ENCODE measurements at places on chromosomes 7 and 10. TPM values are rescaled to one million over a fixed set of nuclear protein-coding genes. Genes with fewer than 3 reads are reported as not detected.

The FAM25C gene
- polyA plus RNA-seq = not detected

The NEUROD6 gene
- not detected for polyA plus RNA-seq

The LHFPL3 gene
- polyA plus RNA-seq = not detected

The PHYHIPL gene
- 19.2 TPM for polyA plus RNA-seq

The GARIN1A gene
- 1.3 TPM for polyA plus RNA-seq

The ITPRID1 gene
- not detected for polyA plus RNA-seq

The INA gene
- not detected for polyA plus RNA-seq

The CUEDC2 gene
- polyA plus RNA-seq = 117 TPM

The C10orf67 gene
- polyA plus RNA-seq = 1.1 TPM

The HYCC1 gene
- polyA plus RNA-seq = 2.2 TPM

The ADRB1 gene
- 1.4 TPM for polyA plus RNA-seq

The EGFR gene
- 5.9 TPM for polyA plus RNA-seq

The ANKRD2 gene
- 10.0 TPM for polyA plus RNA-seq

The GHRHR gene
- 0.75 TPM for polyA plus RNA-seq

The PAX4 gene
- not detected for polyA plus RNA-seq

The PDZD7 gene
- polyA plus RNA-seq = 1.9 TPM

The CTBP2 gene
- polyA plus RNA-seq = 33.1 TPM

DNA sequence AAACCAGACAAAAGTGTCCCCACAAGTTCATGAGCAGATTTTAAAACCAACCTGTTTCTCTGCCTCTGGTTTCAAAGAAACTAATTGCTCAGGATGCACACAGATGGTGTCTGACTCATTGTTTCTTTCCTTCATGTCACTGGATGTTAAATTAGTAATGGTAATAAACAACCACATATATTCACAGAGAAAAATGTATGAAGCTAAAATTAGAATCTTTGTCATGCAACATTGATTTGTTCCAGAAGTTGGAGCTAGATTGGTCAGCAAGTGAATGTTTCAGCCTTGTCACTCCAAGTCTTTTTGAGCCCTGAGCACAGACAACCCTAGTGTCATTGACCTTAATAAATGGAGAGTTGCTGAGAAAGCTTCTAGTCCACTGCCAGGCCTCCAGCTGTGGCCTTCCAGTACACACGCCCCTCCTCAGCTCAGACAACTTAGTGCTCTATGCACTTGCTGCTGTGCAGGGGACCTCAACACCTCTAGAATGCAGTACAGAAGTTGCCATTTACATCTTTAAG, 175.9 kb downstream of the CCDC71L start:
- DNase-seq = no peak

- no peak for DNase-seq
Observed at GRCh38 chr7:15560968-15561367, 847 bp downstream of the AGMO start.

DNA sequence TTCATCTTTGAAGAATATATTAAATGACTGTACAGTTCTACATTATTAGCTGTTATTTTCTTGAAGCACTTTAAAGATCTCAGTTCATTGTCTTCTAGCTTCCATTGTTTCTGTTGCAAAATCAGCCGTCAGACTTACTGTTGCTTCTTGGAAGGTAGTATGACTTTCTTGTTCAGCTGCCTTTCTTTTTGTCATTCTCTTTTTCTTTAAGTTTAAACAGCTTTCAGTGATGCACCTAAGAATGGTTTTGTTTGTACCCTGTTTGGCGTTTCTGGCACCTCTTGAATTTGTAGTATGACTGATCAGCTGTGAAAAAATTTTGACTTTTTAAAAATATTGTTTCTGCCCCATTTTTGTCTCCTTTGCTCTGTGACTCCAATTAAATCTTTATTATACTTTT, 9.3 kb downstream of the MKLN1 start:
- DNase-seq = no peak

DNA sequence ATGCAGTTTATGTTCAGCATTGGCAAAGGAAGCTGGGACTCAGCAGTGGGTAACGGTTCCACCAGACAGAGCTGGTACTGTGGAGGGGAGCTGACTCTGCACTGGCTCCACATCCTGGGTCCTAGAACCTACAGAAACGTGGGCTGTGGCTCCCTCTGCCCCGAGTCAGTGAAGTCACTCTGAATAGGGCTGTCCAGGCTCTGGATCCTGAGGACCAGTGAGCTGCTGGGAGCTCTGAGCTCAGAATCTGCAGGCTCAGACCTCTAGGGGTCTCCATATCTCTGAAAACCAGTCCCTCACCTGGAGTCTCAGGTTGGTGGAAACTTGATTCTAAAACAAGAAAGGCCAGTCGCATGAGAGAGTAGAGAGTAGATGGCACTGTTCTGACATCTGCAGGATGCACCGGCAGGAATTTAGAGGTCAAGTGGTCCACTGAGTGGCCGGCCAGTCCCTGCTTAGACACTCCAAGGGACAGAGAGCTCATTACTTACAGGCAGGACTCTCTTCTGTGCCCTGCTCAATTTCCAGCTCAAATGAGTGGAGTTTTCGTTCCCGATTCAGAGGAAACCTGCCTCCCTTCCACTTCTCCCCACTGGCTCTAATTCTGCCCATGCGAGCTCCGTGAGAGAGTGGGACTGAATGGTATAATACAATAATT, 18.6 kb downstream of the NPFFR1 start:
- peak; percentile 49 for DNase-seq

DNA sequence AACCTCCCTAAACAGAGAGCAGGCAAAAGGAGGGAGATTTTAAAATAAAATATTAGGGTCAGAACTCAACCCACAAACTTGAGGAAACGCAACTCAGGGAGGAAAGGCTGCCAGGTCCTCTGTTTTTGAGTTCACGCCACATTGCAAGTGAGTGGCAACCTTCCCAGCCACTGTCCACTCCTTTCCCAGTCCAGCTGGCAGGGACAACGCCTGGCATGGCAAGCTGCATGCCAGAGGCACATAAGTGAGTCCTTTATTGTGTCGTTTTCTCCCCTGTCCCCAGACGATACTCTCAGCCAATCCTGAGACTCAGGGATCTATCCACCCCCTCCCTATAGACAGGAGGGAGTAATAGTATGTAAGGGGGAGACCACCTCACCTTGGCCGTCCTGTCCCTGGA, 22.4 kb downstream of the FBXW4 start:
- no peak for DNase-seq

GRCh38 chr10:73494877-73495225, 973 bp downstream of the PPP3CB start:
- DNase-seq = no peak

DNA sequence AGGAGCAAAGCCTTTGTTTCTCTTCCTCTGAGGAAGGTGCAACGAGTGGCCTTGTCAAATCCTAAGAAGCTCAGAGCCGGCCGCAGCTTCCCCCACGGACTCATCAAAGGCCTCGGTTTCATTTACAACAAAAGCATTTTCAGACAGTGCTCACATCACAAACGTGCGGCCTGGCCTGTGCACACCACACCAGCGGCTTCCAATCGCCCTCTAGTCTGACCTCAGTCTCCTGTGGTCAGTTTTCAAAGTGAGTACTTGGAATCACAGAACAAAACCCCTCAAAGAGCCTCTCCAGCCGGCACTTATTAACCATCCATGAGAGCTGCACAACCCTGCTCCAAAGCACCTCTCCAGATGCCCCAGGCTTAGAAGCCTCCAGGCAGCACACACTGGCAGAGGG, 3.3 kb downstream of the RADIL start:
- no peak for DNase-seq

- DNase-seq = no peak
Observed at GRCh38 chr7:88224601-88225275, 4.9 kb upstream of the SRI start.

GRCh38 chr10:89566095-89566950, 30.9 kb upstream of the SLC16A12 start:
- DNase-seq = no peak

- no peak for DNase-seq
Observed at GRCh38 chr7:128792471-128793180, 858 bp downstream of the CCDC136 start.

DNA sequence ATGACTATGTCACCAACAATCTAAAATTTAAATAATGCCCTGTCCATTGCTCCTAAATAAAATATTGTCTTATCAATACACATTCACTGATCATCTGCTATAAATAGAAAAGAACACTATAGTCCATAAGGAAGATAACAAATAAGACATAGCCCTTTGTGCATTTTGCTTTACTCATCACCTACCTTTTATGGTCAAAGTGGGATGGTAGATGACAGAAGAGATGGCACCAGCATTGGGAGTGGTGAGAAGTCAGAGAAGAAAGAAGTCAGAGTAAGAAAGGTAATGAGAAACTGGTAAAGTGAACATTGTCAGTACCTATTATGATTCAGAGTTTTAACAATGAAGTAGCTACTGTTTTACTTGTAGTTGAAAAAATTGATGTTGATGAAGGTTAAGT, 31.1 kb downstream of the SEMA3E start:
- DNase-seq = no peak

DNA sequence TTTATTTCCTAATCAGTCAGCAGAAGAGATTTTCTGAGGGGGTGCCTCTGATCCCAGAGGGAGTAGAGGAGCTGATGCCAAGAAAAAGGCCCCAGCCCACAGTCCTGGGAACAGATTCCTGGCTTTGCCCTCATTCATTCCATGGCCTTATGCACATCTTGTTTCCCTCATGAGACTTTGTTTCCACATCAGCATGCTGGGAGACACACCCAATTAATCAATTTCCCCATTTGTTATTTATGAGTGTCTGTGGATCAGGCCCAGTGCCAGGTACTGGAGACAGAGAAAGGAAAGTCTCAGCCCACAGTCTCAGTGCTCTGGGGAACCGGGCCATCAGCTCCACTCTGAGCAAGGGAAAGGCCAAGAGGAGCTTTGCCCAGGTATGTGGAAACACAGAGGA, 496.2 kb upstream of the ZMIZ1 start:
- no peak for DNase-seq

GRCh38 chr7:127252778-127253280, at the start of gene GRM8:
Gene GRM8, minus strand, starts transcription at chr7:127252941.
- DNase-seq = peak; percentile 75

GRCh38 chr7:44108768-44109750, 4.9 kb downstream of the AEBP1 start:
- DNase-seq = no peak

DNA sequence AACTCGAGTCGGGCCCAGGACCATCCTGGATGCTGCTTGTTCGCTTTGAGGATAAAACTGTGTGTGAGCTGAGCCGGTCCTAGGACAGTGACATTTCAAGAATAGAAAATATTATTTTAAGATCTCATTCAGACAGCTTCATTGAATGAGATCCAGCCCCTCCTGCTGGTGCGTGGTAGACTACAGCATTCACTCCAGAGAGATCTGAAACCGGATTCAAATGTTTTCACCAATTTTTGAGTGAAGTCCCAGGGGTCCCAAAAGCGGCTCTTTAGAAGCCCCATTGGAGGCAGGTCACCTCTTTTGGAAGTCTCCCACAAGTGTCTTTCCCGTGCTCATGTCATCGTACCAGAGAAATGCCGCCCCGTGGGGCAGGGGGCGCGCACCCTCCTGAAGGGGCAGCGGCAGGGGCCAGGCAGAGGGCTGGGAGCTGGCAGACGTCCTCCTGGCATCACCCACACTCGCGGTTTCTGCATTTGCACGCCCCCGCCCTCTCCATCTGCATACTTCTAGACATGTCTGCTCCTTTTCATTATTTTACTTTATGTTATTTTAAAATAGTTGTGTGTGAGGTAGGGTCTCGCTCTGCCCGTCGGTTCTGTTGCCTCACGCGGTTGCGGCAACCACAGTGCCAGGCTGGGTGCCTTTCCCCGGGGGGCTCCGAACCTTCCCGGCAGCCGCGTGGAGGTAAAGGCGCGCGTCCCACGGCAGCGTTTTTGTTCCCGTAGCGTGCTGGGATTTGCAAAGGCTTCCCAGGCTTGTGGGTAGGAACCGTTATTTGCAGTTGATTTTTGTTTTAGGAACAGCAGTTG, 52.3 kb upstream of the DPYSL4 start:
- DNase-seq = peak; percentile 43

- DNase-seq = no peak
Observed at GRCh38 chr10:47261556-47261955, 38.4 kb upstream of the GDF10 start.

GRCh38 chr10:19877466-19878255, 61.4 kb downstream of the PLXDC2 start:
- DNase-seq = no peak

DNA sequence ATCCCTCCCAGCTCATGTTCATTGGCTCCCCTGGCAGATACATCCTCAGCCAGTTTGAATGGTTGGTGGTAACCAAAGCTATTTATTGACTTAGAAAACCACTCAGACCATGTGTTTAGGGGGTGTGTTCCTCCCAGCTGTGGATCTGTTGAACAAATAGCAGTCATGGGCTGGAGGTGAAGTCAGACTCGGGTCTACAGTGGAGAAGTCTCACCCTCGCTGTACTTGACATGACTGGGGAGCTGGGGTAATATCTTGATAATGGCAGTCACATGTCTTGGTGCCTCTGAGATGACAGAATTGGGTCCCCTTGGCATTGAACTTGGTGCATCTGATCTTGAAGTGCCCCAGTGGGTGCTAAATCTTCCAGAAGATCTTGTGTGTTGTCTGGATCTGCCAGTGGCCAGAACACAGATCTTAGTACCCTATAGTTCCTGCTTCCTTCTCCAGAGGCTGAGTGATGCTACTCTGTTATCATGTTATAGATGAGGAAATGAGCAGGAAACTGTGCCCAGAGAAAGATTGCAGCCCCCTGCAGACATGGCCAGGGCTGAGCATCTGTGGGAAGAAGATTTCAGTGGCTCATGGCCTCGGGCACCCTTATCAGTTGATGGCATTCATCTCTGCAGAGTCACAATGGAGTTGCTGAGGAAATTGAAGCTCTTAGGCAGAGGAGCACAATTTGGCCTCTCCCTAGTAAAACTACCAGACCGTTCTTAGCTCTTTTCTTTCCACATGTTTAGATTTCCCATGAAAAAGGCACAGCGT, 50.4 kb downstream of the ADRA2A start:
- no peak for DNase-seq

GRCh38 chr7:34821932-34822558, 164.0 kb downstream of the NPSR1 start:
- DNase-seq = peak; percentile 10

DNA sequence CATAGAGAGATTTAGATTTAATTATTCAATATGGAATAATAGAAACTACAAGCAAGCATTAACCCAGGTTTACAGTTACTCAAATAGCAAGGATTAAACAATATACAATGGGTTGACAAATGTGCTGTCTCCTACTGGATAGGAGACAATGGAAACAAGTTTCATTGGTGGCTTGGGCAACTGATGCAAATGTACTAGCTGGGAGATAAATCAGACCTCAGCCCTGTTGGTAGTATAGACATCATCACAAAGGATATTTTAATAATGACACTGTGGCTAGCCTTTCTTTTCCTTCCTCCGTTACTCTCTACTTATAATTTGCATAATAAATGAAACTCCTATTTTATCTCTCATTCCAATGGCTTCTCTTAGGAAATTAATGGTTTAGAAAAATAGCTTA, 96.5 kb upstream of the DKK1 start:
- no peak for DNase-seq

DNA sequence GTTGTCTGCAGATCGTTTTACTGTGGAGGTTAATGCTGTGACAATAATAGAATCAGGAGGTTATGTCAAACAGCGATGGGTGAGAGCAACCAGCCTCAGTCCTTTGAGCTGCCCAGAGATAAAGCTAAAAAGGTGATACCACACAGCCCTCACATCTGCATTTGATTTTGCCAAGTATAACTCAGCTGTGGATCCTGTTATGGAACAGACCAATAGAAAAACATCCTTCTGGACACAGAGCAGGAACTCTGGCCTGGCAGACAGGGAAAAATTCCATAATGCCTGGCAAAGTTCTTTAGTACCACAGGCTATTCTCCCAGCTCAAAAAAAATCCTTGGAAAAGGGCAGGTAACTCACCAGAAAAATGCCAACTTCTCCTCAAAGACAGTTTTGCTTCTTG, 87.1 kb upstream of the PDLIM1 start:
- no peak for DNase-seq

- DNase-seq = no peak
Observed at GRCh38 chr7:143396625-143397556, 11.8 kb downstream of the EPHA1 start.

GRCh38 chr7:113394856-113395255, 276.5 kb upstream of the SMIM30 start:
- DNase-seq = no peak

Measured in kidney (tissue), 22 donors.